Stimulated activated CD8-positive, alpha-beta memory T cell treated with anti-CD3 and anti-CD28 coated beads, Interleukin-2, amount 100 ng/mL, for 1 hour (primary cell): ENCODE measurements at places on chromosomes 1 and 21.

DNA sequence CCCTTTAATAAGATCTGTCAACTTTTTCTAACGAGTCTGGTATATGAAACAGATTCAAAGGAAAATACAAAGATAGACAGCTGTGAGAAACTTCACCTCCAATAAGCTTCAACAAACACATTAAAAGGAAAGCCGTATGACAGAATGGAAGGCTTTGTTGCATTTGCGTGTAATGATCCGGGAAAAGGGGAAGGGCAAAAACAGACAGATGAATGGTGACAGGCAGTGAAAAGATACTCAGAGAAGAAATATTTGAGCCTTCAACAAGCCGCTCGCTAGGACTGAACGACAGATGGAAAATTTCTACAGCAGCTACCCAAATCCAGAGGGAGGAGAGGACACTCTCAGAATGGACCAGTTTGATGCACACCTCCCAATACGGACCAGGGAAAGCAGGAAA is 14.9 kb downstream of the COPA start:
- no peak for DNase-seq

- no peak for DNase-seq
These were observed 156.1 kb downstream of the PIGK start for GRCh38 chr1:77063118-77063517.

DNA sequence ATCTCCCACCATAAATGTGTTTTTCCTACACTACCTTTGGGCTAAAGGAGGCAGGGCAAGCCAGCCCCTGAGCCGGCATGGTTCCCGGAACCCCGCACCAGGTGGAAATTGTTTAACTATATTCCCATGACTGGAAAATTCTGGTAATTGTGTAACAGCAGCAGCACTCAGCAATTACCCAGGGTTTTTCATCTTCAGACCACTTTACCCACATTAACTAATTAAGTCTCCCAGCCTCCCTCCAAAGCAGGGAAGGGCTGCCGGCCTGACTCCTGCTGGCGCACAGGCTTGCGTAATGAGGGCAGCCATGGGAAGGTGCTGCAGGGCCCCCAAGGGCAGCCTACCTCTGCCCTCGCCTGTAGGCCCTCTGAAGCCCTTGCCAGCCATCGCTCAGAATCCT is 140.7 kb upstream of the VAMP3 start:
- DNase-seq, result no peak

- no peak for DNase-seq
These were observed 402 bp downstream of the PLEKHG5 start for GRCh38 chr1:6491081-6491449.

GRCh38 chr1:206705726-206706297 is 21.1 kb downstream of the MAPKAPK2 start:
- DNase-seq, result no peak

DNA sequence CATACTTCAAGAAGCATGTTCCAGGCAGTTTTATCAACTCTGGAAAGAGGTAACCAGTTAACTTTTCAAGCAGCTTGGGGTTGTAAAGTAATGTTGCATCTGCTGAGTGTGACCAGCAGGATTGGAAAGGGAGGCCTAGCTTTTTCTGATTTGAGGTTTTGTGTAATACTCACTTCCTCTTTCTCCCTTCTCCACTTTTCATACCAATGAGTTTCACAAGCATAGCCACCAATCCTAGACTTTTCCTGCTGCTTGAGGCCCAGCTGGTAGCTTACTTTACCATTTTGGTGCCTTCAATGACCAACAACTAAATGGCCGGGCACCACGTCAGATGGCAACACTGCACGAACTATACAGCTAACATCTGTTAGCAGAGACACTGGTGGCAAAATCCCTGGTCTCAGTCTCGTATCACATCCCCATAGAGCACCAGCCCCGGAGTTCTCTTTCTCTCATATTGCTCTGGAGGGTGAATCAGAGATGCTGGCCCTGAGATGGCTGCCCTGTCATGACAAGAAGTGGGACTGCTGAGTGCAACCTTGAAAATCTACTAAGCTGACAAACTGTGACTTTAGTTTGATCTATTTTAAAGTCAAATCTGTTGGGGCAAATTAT is 14.8 kb upstream of the GPR88 start:
- no peak for DNase-seq

DNA sequence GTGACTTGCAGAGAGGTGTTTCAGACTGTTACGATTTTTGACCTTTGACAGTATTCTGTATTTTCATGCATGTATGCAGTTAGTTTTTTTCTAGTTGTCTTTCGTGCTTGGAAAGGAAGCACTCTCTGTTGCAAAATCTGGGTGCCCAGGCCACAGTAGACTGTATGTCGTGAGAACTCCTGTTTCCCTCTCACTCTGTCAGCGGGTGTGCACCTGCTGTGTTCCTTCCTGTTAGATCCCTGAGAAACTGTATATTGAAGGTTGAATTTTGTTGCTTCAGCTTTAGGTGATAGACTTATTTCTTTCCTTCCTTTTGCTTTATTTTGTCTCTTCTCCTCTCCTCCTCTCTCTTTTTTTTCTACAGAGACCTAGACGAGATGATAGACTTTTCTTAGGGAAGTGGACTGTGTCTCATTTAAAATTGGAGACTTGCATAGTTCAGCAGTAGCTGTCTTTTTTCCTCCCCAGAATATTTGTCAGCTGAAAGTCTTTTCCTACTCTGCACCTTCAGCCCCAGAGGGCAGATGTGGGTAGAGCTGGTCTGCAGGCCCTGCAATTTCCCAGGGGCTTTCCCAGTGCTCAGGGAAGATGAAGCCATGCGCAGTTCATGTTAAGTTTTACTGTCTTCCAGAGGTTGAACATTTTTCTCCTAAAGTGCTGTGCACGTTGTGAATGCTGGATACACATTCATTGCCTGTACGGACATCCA is 1.4 kb downstream of the TRAPPC10 start:
- DNase-seq, result no peak

DNA sequence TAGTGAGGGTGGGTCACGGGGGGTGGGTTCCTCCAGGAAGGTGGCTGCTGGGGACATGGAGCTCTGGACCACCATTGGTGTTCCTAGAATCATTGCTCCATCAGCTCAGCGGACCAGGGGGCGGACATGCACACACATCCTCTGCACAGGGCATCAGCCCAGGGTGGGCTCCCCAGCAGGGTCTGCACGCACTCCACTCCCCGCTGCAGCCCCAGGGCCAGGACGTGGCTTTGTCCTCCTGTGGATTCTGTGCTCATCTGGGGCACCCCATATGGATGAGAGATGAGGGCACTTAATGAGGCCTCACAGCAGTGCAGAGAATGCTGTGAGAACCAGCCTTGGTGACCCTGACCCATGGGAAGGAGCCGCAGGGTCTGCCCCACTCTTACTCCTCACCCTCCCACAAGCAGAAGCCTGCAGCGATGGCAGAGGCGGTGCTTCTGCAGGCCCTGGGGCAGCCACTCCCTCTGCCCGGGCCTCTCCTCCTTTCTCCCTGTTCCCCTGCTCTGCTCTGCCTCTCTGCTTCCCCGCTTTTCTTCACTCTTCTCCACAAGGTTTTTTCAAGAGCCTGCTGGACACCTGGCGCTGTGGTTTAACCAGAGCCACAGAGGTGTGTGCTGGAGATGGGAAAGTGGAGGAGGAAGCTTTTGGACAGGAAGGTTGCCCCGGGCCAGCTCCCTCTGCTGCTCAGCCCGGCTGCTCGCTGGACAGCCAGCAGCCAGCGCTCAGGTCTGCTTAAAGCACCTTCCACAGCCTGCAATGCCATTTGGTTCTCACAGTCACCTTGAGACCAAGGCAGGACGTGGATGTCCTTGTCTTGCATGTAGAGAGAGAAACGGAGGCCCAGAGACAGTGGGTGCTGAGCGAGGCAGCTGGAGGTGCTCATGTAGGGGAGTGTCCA is 26.3 kb upstream of the PCBP3 start:
- DNase-seq, result no peak

DNA sequence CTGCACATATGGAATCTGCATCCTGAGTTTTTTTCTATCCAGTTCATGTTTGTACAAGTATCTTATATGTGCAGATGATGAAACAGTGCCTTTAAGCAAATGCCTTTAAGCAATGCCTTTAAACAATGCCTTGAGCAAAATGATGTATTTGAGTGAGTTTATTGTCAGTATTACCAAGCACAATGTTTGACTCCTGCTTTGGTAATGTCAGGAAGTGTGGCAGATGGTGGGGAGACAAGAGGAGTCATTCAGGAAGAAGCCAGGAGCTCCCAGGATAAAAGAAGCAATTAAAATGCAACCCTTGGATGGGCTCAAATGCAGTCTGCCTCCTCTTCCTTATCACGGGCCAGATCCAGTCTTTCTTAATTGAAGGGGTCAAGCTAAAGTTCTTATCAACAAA is 108.7 kb upstream of the KCNJ15 start:
- no peak for DNase-seq

- no peak for DNase-seq
These were observed 124.7 kb upstream of the KIAA0040 start for GRCh38 chr1:175317309-175317708.

GRCh38 chr1:155938220-155938627 is 3.2 kb upstream of the RXFP4 start:
- no peak for DNase-seq

- DNase-seq, result no peak
These were observed 725 bp downstream of the CR1L start for GRCh38 chr1:207645635-207646081.

DNA sequence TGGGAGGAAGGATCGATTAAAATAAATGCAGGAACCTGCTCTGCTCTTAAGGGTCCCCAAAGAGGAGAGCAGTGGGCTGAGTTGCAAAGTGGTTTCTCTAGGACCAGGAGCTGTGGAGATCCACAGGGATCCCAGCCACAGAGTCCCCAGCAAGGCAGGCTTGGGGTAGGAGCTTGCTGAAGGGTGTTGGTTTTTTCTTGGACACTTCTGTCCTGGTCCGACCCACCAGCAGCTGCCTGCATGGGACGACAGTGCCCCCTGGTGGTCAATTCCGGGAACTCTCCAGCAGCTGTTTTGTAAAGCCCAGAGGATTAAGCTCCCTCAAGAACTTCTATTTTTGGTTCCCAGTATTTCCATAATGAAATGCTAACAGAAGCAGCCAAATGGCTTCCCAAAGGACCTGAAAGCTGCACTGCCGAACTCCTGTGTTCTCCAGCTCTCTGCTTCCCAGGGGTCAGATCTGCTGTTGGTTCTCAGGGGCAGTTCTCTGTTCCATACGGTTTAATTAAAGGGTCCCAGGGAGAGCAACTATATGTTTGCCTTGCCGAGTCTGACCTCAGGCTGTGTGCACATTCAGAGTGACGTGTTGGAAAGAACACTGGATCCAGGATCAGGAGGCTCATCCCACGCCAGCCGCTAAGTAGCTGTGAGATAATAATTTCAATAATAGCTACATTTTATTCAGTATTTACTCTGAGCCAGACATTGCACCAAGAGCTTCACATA is 23.2 kb downstream of the NENF start:
- DNase-seq, result peak; percentile 72
